Activated CD4-positive, alpha-beta T cell treated with anti-CD3 and anti-CD28 coated beads, Interleukin-2, amount 10 ng/mL, durations not matched to agents 7 days and 5 days (primary cell): ENCODE measurements at places on chromosomes 6 and 20.

DNA sequence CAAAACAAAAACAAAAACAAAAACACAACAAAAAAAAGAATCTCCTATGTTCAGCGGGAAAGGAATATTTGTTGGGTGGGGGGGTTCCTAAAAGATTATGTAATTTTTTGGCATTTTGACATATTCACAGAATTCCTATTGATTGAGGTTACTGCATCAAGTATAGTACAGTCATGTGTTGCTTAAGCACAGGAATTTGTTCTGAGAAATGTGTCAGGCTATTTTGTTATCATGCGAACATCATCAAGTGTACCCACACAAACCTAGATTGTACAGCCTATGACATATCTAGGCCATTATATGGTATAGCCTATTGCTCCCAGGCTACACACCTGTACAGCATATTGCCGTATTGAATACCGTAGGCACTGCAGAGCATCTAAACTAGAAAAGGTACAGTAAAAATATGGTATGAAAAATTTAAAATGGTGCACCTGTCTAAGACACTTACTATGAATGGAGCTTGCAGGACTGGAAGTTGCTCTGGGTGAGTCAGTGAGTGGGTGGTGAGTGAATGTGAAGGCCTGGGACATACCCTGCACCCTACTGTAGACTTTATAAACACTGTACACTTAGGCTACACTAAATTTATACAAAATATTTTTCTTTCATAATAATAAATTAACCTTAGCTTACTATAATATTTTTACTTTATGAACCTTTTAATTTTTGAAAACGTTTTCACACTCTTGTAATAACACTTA, 110.6 kb downstream of the CDKAL1 start:
- no peak overlapping the region for H3K27ac ChIP-seq
- DNase-seq = no peak
- no peaks in the 10 kb centered on the region for H3K4me1 ChIP-seq
- no peaks in the 10 kb centered on the region for H3K27me3 ChIP-seq
- H3K4me3 ChIP-seq = no peak overlapping the region

DNA sequence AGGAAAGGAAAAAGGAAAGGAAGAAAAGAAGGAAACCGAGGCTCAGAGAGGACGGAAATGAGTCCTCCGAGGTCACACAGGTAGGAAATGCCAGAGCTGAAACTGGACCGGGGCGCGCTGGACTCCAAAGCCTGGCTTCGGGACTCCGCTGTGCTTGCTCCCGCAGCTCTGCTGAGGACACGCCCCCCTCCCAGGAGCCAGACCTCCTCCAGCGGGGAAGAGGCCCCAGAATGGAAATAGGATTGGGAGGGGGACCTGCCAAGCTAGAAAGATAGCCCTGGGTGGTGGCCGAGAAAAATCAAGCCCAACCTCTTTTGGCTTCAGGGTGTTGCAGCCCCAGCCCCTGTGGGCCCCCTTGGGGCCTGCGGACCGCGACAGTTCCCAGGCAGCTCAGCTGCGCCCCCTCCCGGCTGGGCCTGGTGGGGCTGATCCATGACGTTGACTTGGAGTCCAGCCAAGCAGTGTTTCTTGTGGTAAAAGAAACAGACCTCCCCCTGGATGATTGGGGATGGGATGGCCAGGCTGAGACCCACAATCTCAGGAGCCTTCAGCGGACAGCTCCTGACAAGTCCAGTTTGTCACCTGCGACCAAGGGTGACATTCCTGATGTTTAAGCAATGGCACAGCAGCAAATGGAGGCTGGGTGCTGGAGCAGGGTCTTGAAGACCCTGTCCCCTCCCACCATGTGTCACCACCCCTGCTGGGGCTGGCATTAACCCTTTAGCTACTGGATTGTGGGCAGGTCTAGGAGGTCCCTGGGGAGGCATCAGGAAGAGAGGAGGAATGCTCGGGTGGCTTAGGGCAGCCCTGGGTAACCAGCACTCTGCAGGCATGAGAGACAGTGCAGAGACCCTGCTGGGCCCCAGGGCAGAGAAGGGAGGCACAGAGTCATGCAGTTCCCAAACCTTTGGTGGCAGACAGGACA, 55.4 kb downstream of the RIPOR3 start:
- DNase-seq = peak; percentile 54
- H3K27ac ChIP-seq = no peak overlapping the region
- no peak overlapping the region for H3K4me3 ChIP-seq
- no peaks in the 10 kb centered on the region for H3K4me1 ChIP-seq
- H3K36me3 ChIP-seq = no peaks in the 10 kb centered on the region

- no peak overlapping the region for H3K27ac ChIP-seq
- peaks cover 5% of the 10 kb centered on the region for H3K27me3 ChIP-seq
- H3K36me3 ChIP-seq = peaks cover 3% of the 10 kb centered on the region
- no peak overlapping the region for H3K4me3 ChIP-seq
Measured at GRCh38 chr6:3961581-3962215, 112.5 kb downstream of the FAM50B start.

GRCh38 chr6:113447088-113447831, 409.9 kb upstream of the MARCKS start:
- no peaks in the 10 kb centered on the region for H3K4me1 ChIP-seq
- H3K27me3 ChIP-seq = no peaks in the 10 kb centered on the region
- no peak overlapping the region for H3K4me3 ChIP-seq
- DNase-seq = no peak

DNA sequence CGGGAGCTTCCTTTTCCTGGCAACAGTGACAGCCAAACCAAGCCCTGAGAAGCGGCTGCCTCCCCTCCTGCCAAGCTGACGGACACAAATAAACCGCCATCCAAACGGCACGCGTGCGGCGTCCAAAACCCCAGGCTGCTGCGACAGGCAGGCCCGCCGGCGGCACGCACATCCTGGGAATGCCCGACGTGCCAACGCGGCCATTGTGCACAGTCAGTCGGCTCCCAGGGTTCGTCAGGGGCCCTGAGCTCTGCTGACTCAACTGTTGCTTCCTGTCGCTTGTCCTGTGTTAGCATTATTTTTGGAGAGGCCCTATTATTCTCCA, 6.8 kb downstream of the JAG1 start:
- H3K4me1 ChIP-seq = peaks cover 6% of the 10 kb centered on the region
- peaks cover 57% of the 10 kb centered on the region for H3K27me3 ChIP-seq

GRCh38 chr6:150639823-150640331, 40.2 kb downstream of the PLEKHG1 start:
- H3K27ac ChIP-seq = no peak overlapping the region
- no peak overlapping the region for H3K4me3 ChIP-seq
- H3K27me3 ChIP-seq = peaks cover 2% of the 10 kb centered on the region
- no peak for DNase-seq
- peaks cover 19% of the 10 kb centered on the region for H3K4me1 ChIP-seq

DNA sequence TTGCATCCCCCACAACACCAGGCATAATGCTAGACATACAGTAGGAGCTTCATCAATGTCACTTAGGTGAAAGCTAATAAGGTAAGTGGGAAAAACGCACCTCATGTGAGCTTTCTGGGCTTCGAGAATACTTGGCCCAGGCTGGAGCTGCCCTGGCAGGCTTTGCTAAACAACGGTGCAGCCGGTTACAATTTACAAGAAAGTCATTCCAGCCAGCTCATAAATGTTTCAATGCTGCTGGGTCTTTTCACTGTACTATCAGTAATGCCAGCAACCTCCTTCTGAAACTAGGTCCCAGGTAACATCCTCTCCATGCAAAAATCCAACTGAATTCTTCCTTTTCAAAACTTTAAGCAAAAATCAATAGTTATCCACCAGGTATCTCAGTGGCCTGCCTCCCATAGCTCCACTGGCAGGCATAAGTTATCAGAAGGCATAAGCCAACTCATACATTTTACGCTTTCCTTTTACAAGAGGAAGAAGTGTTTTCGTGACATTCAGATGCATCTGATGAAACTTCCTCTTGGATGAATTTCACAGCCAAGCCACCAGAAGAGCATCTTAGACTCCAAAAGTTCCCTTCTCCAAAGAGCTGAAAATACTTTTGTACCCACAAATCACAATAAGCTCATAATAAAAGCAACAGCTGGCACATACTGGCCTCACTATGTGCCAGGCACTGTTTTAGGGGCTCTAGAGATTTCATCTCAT, 56.3 kb downstream of the RTN4IP1 start:
- H3K36me3 ChIP-seq = peaks cover 15% of the 10 kb centered on the region
- no peak overlapping the region for H3K27ac ChIP-seq
- DNase-seq = no peak

- H3K4me3 ChIP-seq = no peak overlapping the region
- H3K36me3 ChIP-seq = no peaks in the 10 kb centered on the region
- peaks cover 8% of the 10 kb centered on the region for H3K4me1 ChIP-seq
- DNase-seq = no peak
Measured at GRCh38 chr6:90941885-90942284, 355.0 kb upstream of the MAP3K7 start.

GRCh38 chr6:110625883-110626282, 149.5 kb upstream of the SLC22A16 start:
- no peak overlapping the region for H3K4me3 ChIP-seq
- no peak overlapping the region for H3K27ac ChIP-seq
- no peak for DNase-seq
- H3K27me3 ChIP-seq = no peaks in the 10 kb centered on the region
- no peaks in the 10 kb centered on the region for H3K4me1 ChIP-seq

DNA sequence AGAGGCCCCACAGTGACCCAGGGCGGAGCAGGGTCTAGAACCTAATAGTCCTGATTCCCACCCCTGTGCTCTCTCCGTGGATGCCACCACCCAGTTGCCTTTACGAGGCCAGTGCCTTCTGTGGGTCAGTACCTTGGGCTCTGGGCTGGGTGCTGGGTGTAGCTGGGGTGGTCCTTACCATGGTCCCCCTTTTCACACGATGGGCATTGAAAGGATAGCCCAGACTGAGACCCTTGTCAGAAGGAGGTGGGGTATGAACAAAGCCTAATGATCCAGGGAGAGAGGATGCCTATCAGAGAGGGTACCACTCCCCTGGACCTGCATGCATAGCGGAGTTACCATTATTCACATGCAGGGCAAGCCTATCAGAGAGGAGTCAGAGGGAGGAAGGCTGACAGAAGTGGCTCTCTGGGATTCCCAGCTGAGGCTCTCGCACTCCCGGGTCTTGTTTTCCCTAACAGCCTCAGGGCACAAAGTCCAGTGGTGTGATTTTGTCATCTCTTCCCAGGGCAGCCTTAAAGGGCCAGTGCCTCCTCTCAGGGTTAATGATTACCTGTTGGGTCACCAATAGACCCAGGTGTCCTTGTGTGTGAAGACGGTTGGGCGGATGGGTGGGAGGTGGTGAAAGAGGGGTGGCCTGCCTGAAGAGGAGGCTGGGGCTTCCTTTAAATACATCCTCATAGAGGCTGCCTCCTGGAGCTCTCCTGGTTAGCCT, 36.2 kb downstream of the VEGFA start:
- peaks cover 4% of the 10 kb centered on the region for H3K27me3 ChIP-seq
- no peaks in the 10 kb centered on the region for H3K36me3 ChIP-seq
- no peak overlapping the region for H3K27ac ChIP-seq
- H3K4me1 ChIP-seq = no peaks in the 10 kb centered on the region
- H3K4me3 ChIP-seq = no peak overlapping the region
- no peak for DNase-seq

GRCh38 chr6:166555086-166555485, 31.4 kb downstream of the RAMACL start:
- H3K36me3 ChIP-seq = no peaks in the 10 kb centered on the region
- DNase-seq = no peak
- H3K27ac ChIP-seq = no peak overlapping the region
- no peaks in the 10 kb centered on the region for H3K27me3 ChIP-seq
- H3K4me1 ChIP-seq = peaks cover 7% of the 10 kb centered on the region

GRCh38 chr6:18451756-18452155, 64.6 kb downstream of the RNF144B start:
- H3K36me3 ChIP-seq = no peaks in the 10 kb centered on the region
- H3K27ac ChIP-seq = no peak overlapping the region
- no peaks in the 10 kb centered on the region for H3K27me3 ChIP-seq
- DNase-seq = no peak
- H3K4me3 ChIP-seq = no peak overlapping the region
